Skin of body (tissue), 3 donors: ENCODE measurements at places on chromosomes 4 and X. TPM values are rescaled to one million over a fixed set of nuclear protein-coding genes. Genes with fewer than 3 reads are reported as not detected.

The CLDN34 gene
- 0.30 TPM for total RNA-seq

The MAGED4B gene
- total RNA-seq: 8.6 TPM

The LRP2BP gene
- 1.9 TPM for total RNA-seq

GRCh38 chr4:2248821-2249261 lies 6.9 kb upstream of the HAUS3 start:
- no peak for DNase-seq

GRCh38 chr4:161252520-161253141 lies 911.2 kb downstream of the FSTL5 start:
- DNase-seq: no peak

DNA sequence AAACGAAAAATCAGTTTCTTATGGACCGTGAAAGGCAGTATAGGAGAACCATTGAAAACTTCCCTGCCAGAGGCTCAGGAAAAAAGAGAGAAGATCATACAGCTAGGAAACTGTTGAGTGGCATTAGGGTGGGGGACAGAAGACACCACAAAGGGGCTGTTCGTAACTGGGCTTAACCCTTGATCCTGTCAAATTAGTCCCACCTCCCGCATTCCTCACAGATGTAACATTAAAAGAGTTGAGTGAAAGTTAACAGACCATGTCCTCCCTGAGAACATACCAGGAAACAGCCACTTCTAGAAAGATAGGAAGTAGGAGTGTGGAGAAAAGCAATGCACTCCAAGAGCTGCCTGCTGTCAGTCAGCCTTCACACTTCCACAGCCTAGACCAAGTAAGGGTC lies 8.7 kb downstream of the SHROOM4 start:
- DNase-seq: no peak

GRCh38 chrX:150779385-150779784 lies 86.2 kb downstream of the MTMR1 start:
- DNase-seq: no peak

DNA sequence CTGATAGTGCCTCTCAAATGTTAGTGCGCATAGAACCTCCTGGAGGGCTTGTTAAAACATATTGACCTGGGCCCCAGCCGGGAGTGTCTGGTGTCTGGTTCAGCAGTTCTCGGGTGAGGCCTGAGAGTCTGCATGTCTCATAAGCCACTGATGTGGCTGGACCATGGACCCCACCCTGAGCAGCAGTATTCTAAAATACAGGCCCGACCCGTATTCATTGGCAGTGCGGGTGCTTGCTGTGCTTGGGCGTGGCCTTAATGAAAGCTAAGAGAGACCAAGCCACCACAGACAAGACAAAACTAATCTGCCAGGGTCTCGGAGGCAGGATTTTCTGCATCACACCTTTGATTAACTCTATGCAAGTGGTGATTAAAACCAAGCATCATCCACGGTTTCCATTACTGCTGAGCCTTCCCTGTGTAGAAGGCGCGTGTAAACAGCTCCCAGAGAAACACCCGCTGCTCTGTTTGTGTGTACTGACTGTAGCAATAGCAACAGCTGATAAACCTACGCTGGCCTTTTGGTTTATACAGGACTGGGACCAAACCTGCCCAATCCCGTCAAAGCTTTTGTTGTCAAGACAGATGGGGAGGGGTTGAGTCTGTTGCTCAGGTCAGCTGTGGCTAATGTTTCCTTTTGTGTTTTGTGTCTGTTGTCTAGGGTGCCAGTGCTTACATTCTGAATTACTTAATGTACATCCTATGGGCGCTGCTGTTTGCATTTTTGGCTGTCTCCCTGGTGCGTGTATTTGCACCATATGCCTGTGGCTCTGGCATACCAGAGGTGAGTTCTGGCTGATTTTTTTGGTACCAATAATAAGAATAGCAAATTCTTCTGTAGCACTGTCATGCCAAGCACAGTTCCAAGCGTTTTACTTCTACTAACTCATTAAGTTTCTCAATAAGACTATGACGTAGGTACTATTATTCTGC lies 40.8 kb downstream of the CLCN4 start:
- no peak for DNase-seq

DNA sequence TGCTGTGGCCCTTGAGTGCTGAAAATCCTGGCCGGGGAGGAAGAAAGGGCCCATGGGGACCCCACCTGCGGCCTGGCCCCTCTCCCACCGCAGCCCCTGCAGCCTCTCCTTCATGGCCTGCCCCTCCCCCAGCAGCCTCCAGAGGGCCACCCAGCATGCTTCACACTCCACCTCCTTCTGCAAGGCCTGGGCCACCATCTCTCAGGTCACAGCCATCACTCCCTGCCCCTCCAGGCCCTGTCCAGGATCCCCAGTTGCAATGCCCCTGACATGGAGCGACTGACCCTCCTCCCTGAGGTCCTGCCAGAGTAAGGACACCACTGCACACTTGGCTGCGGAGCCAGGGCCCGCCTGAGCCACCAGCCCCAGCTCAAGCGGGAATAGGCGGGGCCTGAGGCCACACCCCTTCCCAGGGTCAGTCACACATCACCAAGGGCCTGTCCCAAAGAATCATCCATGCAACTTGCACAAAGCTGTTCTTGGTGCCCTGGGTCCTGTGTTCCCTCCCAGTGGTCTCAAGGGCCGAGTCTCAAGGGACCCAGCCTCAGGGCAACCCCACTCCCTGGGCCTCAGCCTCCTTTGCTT lies 32.9 kb downstream of the CCNQ start:
- no peak for DNase-seq

DNA sequence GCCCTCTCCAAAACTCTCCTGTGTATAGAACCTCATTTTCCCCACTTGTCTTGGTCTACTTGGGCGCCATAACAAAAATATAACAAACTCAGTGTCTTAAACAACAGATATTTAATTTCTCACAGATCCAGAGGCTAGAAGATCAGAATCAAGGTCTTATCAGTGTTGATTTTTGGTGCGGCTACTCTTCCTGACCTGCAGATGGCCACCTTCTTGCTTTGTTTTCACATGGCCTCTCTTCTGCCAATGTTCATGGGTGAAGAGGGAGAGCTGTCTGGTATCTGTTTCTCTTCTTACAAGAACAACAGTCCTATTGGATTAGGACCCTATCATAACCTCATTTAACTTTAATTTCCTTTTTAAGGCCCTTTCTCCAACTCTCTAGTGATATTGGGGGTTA lies 177.3 kb downstream of the PABPC4L start:
- DNase-seq: no peak

GRCh38 chrX:132023896-132024386 lies 839 bp downstream of the STK26 start:
- DNase-seq: no peak

DNA sequence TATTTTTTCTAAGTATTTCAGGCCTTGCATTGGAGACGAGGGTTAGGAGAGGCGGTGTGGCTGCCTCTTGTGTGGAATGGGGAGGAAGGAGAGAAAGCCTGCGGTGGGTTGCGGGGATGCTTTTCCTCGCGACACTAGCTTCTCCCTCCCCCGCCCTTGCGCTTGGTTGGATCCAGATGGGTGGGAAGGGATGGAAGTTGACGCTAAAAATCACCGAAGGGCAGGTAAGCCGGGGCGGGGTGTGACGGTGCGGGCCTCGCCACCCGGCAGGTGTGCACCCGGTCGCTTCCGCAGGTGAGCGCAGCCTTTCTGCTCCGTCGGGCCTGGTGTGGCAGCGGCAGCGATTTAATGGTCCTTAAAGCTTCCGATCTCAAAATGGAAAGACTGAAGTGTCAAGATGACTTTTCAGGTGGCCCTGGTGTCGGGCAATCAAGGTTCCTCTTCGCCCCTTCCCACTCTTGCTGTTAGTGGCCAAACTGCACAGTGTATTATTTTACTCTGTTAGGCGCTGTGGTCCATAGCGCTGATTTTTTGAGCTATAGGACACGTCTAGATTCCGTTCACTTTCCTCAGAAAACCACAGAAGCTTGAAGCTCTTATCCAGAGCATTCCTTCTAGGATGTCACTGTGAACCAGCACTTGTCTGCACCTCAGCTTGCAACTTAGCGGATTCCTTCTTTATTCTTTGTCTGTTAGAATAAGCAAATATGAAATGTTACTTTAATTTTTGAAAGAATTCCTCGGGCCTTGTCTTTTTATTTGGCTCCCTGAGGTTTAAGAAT lies 765 bp downstream of the ENOPH1 start:
- no peak for DNase-seq
